Liver (tissue), 10 donors: ENCODE measurements at places on chromosomes 2 and 18. TPM values are rescaled to one million over a fixed set of nuclear protein-coding genes. Genes with fewer than 3 reads are reported as not detected.

DNA sequence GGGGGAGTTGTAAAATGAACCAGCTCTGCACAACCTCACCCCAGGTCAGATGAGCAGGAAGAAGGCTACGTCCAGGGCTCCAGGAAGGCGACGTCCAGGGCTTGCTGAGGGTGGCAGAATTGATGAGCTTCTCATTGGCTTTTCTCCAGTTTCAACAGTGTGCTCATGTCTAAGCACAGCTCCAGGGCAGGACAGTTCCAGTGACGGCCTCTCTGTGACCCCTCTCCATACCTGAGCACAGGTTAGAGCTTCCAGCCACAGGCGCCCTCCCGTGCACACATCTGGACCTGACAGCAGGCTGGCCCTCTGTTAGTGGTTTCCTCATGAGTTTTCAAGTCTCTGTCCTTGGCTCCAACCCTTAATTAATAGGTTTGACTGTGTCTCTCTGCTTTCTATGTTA is 327.6 kb downstream of the ZNF516 start:
- no peak for DNase-seq

DNA sequence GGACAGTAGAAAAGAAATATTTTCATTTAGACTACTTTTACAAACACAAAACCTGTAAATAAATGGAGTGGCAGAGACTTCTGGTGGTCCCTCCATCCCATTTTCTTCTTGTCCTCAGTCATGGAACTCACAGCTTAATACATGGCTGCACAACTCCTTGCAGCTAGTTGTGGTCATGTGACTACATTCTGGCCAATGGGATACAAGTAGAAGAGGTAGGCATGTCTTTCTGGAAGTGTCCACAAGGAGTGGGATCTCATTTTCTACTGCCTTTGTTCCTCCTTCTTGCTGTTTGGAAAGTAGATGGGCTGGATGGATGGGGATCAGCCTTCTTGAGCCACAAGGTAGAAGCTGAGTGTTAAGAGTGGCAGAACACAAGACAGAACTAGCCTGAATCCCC is 555.8 kb downstream of the SATB2 start:
- no peak for DNase-seq

- DNase-seq, result no peak
These were observed 161.4 kb upstream of the ACVR2A start for GRCh38 chr2:147683380-147683779.

DNA sequence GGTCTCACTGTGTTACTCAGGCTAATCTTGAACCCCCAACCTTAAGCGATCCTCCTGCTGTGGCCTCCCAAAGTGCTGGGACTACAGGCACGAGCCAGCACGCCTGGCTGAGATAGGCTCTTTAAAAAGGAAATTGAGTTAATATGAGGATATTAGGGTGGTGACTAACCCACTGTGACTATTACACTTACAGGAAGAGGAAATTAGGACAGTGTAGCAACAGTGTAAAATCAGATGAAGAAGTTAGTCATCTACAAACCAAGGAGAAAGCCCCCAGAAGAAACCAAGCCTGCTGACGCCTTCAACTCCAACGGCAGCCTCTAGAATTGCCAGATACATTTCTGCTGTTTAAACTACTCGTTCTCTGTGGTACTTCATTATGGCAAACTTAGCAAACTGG is 711.9 kb downstream of the SUCLG1 start:
- no peak for DNase-seq

- DNase-seq, result no peak
These were observed 24.5 kb upstream of the LCLAT1 start for GRCh38 chr2:30422444-30423040.

DNA sequence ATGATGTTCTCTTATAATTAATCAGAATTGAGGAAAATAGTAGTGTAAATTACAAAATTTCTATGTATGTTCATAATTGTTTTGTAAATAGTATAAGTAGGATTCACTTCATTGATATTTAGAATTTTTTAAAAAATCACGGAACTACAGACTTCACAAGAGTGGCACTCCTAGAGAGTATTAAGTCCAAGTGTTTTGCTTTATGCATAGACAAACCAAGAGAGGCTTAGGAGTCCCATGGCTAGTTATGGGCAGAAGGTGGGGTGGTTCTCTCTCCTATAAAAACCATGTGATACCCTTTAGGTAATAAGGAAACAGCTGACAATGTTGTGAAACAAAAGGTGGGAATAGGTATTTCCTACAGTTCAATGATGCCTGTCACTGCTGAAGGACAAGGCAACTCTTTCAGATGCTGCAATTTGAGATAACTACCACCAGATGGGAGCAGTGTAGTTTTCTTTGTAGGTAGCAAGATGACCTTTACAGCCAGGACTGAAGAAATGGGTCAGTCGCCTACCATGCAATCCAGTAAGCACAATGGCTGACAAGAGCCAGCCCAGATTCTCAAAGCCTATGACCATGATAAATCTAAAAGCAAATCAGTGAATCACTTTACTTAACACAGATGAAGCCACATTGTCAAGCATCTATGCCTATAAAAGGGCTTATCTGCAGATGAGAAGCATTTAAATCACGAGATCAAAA is 83.9 kb downstream of the AAK1 start:
- DNase-seq, result no peak

DNA sequence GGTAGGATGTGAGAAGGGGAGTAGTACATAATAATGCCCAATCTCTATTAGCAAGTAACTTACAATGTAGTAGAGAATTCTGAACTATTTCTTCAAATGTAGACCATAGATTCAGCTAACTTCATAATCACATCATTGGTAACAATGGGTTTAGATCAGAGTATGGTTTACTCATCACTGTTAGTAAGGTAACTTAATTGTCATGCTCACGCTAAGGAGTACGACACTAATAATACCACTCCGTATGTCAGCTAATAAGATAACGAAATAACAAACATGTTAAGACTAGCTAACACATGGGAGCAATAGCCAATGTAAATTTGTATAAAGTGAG is 56.4 kb upstream of the CCDC141 start:
- no peak for DNase-seq

DNA sequence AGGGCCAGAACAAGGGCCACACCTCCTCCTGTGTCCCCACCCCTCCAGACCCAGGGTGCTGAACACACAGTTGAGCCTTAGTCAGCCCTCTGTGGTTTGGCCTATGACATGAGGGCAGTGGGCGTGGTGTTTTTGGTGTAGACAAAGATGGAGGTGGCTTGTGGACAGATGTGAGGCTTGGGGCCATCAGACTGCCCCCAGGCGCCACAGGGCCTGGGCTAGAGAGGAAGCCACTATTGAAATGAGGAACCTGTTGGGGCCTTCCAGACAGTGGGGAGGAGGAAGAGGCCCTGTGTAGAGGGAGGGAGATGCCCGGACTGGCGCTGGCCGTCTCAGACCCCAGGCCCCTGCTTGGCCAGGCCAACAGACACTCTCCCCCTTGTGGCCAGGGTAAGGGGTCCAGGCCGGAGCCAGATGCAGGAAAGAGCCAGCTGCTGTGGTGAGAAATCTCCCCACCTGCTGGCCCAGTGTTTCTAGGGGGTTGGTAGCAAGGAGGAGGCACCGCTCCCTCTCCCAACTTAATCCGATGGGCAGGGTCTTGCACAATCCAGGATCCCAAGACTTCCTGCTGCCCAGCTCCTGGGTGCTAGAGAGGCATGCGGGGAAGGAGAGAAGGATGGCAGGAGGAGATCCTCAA is 53.8 kb downstream of the SMAD7 start:
- no peak for DNase-seq

DNA sequence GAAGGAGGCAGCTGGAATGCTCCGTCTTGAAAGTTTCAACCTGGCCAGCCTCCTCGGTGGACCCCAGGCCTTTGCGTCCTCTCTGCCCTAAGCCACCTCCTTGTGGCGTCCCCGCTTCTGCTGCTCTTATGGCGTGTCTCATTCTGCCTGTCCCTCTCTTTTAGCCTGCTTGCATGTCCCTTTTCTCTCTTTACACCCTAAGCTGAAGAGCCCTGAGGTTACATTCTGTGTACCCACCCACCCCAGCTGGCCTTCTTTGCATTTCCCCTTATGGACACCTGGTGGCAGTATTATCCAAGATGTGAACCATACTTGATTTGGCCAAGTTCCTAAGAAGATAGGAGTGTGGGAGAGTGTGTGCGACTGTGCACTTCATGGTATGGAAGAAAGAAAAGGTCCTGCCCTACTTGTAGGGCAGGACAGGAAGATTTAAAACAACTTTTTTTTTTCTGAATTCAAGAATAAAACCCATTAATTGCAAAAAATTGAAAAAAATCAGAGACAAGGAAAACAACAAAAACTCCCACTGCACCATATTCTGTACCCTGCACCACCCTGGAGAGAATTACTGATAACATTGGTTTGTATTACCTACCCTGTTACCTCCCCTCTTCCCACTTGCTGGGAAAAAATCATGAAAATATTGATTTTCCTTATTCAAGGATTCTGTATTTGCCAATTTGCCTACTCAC is 77.4 kb downstream of the DYSF start:
- no peak for DNase-seq

The GPC1 gene
- 13.4 TPM for total RNA-seq

The C2orf78 gene
- not detected for total RNA-seq

GRCh38 chr2:151728804-151729414 is 5.4 kb downstream of the NEB start:
- no peak for DNase-seq
